ENCODE measurements at places on chromosomes 16 and 17.

GRCh38 chr17:7173687-7174602 lies 5.2 kb downstream of the ASGR1 start:
- peak; percentile 10 for DNase-seq

GRCh38 chr16:86334079-86334635 lies 176.2 kb upstream of the FOXF1 start:
- no peak for DNase-seq

DNA sequence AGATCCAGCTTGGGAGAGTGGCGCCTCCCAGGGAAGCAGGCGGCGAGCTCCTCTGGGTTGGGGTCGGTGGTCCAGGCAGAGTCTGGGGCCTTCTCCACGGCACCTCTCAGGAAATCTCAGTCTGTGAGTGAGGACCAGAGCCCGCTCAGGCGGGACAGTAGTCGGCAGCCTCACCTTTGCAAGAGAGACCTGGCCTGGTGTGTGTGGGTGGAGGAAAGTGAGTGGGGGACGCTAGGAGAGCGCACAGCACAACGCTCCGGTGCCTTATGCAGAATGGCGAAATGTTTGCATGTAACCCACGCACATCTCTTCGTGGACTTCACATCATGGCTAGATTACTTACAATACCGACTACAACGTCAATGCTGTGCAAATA lies 2.2 kb downstream of the AHSP start:
- no peak for DNase-seq

DNA sequence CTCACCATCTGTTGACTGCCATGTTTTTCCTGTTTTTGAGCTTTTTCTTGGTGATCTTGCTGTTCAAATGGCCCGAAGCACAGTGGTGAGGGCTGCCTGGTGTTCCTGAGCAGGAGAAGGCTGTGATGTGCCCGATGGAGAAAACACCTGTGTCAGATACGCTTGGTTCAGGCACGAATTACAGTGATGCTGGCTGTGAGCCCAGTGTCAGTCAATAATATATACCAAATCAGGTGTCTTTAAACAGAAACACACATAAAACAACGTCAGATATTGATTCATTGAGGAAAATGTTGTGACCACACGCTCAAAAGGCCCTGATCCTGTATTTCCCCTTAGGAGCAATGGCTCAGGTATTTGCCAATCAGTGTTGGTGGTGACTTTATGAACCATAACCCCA lies 111.7 kb downstream of the SDR42E1 start:
- DNase-seq = no peak

DNA sequence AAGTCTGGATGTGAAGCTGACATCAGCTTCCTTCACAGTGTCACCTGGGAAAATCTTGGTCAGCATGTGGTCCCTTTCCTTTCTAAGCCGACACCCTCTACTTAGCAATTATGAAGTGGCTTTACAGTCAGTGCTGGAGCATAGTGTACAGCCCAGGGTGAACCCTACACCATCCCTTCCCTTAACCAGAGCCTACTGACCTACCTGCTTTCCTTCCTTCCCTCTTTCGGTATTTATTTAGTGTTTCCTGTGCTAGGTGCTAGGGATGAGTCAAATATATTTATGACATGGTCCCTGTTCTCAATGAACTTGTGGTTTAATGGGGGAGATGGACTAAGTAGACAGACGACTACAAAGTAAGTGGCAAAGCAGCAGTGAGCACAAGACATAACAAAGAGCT lies 77.5 kb downstream of the CDK5R1 start:
- no peak for DNase-seq

DNA sequence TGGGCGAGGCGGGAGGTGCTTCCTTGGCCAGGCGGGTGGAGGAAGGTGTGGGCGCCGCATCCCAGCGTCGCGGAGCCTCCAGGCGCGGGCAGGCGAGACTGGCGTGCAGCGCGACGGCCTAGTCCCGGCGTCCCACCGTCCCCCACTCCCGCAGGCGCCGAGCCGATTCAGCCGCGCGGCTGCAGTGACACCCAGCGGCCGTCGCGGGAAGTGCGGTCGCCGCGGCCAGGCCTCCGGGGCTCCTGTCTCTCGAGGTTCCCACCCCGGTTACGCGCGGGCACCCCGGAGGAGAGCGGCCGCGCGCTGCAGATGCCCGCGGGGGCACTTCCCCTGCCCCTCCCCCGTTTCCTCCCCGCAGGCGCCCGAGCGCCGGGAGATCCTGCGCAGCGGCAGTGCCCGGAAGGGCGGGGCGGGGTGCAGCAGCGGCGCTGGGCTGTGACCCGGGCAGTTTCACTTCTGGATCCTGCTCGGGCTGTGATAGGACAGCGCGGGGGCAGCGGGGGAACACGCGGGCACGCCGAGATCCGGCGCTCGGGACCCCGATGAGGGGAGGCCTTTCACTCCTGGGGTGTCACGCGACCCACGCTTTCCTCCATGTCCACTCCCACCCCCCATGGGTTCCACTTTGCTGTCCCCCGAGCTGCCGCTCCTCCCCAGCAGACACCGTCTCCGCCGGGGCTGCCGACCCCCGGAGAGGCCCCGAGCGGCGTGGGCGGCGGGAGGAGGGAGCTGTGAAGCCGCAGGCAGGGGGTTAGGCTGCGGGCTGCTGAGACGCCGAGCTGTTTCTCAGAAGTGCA lies 16.6 kb downstream of the GRB7 start:
- peak; percentile 96 for DNase-seq

DNA sequence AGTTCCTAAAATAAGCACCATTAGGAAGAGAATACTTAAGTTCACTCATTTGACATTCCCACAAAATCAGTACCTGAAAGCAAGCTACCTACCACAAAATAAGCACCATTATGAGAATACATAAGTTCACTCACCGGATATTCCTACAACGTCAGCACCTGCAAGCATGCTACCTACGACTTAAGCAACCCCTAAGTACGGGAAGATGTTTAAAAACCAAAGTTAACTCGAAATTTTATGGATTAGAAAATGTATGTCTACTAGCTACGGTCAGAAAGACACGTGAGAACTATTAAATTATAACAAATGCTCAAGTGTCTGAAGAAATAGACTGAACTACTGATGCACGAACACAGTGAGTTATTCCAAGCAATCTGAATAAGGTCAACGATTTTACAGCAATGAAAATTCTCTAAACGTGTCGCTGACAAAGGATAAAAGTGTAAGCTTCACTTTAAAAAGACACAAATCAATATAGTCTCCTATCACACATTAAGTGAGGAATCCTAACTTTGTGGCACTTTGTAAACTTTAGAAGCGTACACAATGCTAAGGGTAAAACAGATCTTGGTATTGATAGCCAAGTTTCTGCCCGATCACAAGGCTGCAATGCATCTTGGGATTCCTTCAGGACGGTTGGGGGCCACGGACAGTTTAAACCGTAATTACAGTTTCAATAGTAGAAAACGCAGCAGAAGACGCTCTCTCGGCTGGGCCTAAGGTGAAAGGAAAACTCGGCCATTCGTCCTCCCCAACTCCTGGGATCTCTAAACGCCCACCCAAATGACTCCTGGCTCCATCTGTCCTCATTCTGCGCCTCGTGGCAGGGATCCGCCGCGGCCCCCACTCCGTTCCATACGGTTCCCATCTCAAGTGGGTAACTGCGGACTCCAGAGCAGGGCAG lies 1.3 kb downstream of the GSPT1 start:
- DNase-seq = peak; percentile 7

- DNase-seq = peak; percentile 59
Observed at GRCh38 chr17:2053380-2054261, 1.3 kb upstream of the HIC1 start.

- no peak for DNase-seq
Observed at GRCh38 chr17:65243838-65244625, 106.9 kb downstream of the RGS9 start.

DNA sequence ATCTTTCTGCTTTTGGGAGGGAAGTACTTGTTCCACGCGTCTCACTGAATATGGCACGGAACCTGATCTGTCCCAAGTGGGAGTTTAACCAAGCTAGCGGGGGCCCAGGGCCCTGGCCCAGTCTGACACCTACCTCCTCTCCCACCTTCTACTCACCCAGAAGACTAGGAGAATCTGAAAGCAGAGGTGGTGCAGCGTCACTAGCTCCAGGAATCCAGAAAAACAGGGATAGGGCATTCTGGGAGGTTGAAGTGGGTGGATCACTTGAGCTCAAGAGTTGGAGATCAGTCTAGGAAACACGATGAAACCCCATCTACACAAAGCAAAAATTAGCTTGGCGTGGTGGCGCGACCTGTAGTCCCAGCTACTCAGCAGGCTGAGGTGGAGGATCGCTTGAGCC lies 163.5 kb upstream of the ZNF267 start:
- no peak for DNase-seq

DNA sequence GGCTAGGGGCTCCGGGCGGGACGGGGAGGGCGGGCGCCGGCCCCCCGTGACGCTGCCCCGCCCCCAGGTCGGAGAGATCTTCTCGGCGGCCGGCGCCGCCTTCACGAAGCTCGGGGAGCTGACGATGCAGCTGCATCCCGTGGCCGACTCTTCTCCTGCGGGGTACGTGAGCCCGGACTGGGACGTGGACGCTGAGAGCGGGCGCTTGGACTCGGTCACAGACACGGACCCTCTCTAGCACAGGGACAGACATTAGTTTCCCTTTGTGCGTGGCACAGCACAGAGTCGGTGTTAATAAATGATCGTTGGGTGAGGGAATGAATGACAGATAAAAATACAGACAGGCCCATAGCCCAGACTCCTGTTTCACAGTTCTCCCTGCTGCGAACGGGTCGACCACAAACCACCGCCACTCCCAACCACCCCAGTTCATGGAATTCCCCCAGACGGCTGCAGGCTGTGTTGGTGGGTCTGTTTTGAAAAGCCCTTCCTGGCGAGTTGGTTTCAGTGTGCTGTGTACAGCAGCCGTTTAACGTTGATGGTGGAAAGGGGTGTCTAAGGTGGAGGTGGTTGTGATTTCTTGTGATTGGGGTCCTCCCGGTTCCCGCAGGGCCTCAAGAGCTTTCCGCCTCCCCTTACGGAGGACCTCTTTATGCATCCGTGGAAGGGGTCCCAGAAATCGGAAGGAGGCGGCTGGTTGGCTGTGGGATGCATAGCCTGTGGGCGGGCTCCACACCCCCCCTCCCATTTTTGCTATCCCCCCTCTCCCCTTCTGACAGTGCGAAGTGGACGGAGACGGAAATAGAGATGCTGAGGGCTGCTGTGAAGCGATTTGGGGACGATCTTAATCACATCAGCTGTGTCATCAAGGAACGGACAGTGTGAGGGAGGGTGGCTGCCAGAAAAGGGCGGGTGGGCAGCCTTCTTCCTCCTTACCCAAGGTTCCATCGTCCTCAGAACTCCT lies 2.9 kb downstream of the RNASEK start:
- peak; percentile 77 for DNase-seq

DNA sequence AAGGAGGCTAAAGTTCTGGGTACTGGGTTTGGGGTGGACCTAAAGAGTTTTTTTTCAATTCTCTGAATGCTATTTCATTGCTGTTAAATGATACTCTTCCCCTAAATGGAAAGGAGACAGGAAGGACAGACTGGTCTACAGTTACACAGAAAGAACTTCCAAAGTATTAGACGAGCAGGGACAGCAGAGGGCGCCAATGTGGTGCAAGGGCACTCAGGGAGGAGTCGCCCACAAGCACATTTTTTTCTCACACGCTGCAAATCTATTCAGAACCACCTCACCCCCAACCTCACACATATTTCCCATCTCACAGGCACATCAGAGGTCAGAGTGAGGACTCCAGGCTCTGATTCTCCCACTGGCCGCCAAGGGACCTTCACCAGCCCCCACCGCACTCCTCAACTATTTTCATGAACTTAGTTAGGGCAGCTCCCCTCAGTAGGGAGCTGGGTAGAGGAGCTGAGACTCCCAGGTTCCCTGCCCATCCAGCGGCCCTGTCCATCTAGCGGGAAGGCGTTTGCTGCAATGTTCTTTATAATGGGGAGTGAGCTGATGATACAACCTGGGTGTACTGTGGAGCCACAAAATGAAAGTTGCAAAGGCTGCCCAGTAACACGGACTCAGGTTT lies 6.8 kb upstream of the CA4 start:
- DNase-seq = peak; percentile 54

DNA sequence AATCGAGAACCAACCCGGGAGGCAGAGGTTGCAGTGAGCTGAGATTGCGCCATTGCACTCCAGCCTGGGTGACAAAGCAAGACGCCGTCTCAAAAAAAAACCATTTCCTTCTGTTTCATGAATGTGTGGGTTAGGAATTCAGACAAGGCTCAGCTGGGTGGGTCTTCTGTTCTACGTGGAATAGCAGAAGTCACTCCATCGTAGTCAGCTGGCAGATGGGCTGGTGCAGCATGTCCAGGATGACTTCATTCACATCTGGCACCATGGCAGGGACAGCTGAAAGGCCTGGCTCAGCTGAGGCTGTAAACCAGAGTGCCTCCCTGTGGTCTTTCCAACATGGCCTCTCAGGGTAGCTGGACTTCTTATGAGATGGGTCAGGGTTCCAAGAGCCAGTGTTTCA lies 89.0 kb downstream of the C17orf67 start:
- no peak for DNase-seq

DNA sequence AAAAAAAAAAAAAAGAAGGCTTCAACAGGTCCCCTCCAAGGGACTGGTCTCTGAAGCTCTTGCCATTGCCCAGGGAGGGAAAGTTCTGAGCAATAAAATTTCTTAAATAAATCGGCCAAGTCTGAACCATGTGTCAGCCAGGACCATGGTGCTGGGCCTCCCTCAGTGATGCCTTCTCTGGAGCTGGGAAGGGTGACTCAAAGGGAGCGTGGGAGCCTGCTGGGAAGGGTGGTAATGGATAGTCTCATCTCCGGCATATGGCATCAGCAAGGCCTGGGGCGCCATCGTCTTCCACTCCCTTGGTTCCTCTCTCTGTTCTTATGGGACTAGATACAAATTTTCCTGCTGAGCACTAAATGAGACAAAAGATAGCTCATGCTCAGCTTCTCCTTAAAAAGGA lies 2.3 kb downstream of the VKORC1 start:
- DNase-seq = no peak

GRCh38 chr16:58533751-58534470 lies 18.6 kb downstream of the SETD6 start:
- DNase-seq = no peak

DNA sequence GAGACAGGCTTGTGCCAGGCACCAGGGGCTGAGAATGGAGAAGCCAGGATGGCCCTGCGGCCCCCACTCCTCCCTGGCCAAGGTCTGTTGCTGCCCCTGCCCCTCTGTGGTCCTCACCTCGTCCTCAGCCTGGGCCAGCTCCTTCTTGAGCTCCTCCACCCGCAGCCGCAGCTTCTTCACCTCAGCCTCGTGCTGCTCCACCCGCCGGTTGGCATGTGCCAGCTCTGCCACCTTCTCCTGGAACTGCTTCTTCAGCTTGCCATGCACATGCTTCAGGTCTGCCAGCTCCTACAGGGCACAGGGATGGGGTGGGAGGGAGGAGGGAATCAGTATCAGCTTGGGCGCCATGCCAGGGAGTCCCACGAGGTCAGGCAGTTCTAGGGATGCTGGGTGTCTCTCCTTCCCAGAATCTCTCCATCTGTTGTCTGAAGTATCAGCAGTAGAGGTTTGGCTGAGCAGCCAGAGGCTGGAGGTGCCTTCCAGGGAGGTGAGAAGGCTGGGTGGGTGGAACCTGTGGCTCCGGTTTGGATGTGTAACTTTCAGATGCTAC lies 20.1 kb downstream of the CCDC102A start:
- DNase-seq = no peak

- no peak for DNase-seq
Observed at GRCh38 chr17:42171831-42172230, 9.1 kb downstream of the KCNH4 start.

Measured in stimulated activated CD8-positive, alpha-beta memory T cell treated with anti-CD3 and anti-CD28 coated beads, Interleukin-7, amount 100 ng/mL, for 4 hours (primary cell).